Caco-2 (cell line): ENCODE measurements at places on chromosomes 5 and 9. TPM values are rescaled to one million over a fixed set of nuclear protein-coding genes. Genes with fewer than 3 reads are reported as not detected.
A peak's percentile ranks its signal among the peaks of the same experiment; 100 is the strongest.

- DNase-seq, result no peak
Measured at GRCh38 chr5:160458806-160459800, 37.4 kb downstream of the PTTG1 start.

DNA sequence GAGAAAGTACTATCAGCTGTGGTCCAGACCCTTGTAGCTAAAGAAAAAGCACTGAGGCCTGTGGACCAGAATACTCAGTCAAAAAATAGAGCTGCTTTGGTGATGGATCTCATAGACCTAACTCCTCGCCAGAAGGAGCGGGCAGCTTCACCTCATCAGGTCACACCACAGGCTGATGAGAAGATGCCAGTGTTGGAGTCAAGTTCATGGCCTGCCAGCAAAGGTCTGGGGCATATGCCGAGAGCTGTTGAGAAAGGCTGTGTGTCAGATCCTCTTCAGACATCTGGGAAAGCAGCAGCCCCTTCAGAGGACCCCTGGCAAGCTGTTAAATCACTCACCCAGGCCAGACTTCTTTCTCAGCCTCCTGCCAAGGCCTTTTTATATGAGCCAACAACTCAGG, 8.9 kb downstream of the RAB24 start:
- DNase-seq, result no peak

- DNase-seq, result no peak
Measured at GRCh38 chr9:33446240-33446945, 1.0 kb downstream of the AQP3 start.

DNA sequence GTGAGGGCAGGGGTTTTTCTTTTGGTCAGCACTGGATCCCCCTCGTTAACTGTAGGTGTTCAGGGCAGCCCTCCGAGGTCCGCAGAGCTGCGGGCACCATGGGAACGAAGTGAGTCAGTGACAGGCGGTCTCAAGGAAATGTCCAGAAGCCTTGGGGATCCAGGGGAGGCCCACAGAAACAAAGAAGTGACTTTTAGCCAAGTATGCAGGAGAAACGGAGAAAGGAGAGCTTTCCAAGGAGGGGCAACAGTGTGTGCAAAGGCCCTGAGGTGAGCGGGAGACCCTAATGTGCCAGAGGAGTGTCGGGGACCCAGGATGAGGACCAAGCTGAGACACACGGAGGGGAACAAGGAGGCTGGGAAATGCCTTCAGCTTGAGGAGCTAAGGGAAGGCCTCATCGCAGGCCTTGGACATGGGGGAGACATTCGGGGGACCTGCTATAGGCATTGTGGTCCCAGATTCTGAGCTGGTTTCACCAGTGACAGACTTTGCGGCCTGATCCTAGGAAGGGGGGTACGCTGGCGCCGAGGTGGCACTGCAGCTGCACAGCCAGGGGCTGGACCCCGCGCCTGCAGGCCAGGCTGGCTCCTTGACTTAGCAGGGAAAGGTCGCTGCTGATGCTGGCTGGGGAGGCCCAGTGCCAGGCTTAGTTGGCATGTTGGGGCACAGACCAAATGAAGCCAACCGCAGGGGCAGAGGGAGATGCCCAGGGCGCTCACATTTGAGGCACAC, 3.3 kb downstream of the LTC4S start:
- DNase-seq, result no peak

DNA sequence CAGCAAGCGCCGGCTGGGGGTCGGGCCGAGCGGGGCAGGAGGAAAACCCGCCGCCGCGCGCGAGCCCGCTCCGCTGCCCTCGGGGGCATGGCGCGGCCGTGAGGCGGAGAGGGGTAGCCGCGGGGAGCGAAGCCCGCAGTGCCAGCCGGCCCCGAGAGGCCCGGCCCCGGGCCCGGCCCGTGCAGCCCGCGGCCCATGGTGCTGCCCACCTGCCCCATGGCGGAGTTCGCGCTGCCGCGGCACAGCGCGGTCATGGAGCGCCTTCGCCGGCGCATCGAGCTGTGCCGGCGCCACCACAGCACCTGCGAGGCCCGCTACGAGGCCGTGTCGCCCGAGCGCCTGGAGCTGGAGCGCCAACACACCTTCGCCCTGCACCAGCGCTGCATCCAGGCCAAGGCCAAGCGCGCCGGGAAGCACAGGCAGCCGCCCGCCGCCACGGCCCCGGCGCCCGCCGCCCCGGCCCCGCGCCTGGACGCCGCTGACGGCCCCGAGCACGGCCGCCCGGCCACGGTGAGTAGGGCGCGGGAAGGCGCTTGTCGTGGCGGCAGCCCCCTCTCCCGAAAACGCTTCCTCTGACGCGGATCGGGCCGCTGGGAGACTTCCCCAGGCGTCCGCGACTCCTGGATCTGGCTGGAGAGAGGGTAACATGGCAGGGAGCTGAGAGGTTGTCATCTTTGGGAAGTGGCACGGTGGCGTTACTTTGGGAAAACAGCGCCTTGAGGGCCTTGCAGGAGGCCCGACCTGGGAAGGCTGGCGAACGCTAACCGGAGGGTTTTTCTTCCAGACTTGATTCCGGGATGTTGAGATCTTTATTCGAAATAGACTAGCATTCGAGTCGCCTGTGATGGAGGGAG, 523 bp downstream of the MAML1 start:
- peak; percentile 55 for DNase-seq

GRCh38 chr9:105656131-105656921, 5.9 kb upstream of the TAL2 start:
- peak; percentile 74 for DNase-seq

DNA sequence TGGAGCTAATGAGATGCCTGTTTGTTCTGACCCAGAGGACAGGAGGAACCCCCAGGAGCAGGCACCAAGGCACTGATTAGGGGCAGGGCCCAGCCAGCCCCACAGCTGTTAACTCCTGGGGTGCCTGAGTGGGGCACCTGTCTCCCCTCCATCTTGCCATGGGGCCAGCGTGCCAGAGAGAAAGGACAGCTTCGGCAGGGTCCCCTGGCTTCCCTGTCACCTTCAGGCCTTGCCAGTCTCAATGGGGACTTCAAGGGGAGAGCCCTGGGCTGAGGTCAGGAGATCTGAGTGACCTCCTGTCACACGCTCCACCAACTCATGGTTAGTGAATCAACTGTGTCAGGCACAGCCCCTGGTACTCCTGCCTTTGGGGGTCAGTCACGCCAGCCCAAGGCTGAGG, 152.7 kb upstream of the MVB12B start:
- DNase-seq, result no peak

- no peak for DNase-seq
Measured at GRCh38 chr5:169126481-169127021, 174.4 kb downstream of the SLIT3 start.

- DNase-seq, result no peak
Measured at GRCh38 chr9:125549465-125549871, 157.5 kb downstream of the MAPKAP1 start.

DNA sequence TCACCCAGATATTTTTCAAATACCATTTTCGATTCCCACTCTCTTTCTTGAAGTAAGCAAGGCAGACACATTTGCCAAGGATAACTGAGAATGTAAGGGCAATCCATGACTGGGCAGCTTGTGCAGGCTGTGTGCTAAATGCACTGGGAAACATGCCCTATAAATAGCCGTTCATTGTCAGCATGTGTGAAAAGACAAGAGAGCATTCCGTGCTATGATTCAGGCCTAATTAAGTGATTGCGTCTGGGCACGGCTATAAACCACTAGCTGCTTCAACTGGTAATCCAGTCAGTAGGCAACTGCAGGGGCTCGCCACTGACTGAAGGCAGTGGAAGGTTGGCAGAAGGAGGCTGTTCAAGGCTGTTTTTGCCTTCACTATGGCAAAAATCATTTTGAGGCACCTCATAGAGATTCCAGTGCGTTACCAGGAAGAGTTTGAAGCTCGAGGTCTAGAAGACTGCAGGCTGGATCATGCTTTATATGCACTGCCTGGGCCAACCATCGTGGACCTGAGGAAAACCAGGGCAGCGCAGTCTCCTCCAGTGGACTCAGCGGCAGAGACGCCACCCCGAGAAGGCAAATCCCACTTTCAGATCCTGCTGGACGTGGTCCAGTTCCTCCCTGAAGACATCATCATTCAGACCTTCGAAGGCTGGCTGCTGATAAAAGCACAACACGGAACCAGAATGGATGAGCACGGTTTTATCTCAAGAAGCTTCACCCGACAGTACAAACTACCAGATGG, at the start of gene HSPB3:
Gene HSPB3 (plus strand): TSS at position 287 of the 745 bp plus-strand sequence. CDS start 91 bp downstream, at position 378.
- DNase-seq, result no peak

- DNase-seq, result no peak
Measured at GRCh38 chr5:97098922-97099321, 43.5 kb downstream of the LIX1 start.

DNA sequence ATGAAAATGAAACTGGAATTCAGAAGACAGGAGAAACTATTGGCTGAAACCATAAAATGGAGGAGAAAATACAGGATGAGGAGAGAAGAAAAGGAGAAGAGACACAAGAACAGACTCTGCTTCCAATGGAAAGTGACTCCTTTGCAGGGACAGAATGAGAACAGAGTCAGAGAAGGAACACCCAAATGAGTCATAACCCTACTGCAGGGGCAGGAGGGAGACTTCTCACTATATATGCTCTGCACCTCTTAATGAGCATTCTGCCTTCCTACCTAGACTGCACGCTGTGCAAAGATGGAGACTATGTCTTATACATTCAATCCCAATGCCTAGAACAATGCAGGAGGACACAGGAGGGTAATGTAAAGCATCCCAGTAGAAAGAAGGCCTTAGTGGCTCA, 2.1 kb downstream of the SAXO1 start:
- DNase-seq, result no peak

GRCh38 chr5:115417076-115417475, 120.6 kb upstream of the CCDC112 start:
- no peak for DNase-seq

DNA sequence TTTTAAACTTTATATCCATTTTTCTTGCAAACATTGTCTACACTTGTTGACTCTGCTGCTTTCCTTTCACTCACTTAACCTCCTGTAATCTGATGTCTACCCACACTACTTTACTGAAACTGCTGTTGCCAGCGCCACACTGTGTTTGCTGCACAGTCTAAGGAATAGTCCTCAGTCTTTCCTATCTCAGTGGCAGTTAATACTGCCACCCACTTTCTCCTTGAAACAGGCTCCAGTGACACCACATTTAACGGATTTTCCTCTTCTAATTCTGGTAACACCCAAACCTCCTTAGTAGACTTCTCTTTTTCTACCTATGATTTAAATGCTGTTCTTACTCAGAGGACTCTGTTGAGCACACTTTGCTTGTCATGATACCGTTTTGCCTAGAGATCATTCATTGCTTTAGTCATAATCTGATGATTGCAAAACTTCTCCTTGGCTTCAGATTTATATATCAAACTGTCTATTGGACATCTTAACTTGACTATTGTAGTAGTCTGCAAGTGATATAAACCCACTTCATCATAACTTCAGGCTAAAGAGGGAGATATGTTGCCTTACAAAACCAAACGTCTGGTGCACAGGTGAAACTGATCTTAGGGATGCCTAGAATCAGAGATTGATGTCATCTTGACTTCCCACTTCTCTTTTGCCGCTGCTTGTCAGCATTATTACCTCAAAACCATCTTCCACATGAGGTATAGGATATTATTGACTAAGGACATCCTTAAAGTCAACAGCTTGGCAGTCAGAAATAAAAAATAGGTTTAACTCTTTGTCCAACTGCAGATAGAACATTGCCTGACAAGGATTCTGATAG, 94.1 kb downstream of the CDC42SE2 start:
- no peak for DNase-seq

DNA sequence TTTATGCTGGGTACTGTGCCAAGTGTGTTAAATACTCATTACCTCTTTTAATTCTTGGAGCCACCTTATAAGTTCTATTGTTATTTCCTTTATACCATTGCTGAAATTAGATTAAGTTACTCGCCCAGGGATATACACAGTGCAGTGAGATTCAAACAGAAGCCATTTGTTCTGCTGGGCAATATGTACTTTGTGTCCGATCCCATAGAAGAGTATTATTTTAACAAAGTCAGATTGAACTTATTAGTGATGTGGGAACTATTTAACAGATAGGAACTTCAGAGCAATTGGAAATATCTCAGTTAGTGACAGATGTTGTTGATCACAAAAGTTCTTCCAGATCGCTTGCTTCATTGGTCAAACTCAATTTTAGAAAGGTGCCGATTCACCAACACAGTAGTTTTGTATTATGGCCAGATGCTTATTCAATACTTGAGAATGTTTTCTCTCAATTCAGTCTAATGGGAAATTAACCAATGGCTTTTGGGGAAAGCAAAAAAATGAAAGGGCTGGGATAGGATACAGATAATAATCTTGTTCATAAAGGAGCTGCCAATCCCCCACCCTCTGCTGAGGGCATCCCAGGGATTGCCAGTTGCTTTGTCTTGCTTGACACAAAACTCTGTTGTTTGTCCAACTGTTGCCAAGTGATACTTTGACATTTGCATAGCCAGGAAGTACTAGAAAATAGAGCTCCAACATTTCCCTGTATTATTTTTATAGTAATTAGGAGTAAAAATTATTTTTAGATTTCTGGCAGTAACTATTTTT, 94.8 kb upstream of the SEMA6A start:
- no peak for DNase-seq

- DNase-seq, result no peak
Measured at GRCh38 chr9:126611193-126611591, 2.5 kb upstream of the LMX1B start.

DNA sequence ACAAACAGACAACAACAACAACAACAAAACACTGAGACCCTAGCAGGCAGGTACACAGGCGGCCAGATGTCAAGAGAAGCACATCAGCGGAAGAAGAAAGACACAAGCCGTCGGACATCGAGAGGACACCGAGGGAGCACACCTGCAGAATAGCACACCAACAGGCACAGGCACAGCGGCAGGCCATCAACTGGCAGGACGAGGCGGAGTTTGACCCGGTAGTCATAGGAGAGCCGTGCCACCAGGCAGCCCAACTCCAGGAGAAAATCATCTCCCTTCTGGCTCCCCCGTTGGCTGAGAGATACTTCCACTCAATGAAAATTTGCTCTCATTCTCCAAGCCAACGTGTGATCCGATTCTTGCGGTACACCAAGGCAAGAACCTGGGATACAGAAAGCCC, 352.1 kb upstream of the IZUMO3 start:
- DNase-seq, result no peak

DNA sequence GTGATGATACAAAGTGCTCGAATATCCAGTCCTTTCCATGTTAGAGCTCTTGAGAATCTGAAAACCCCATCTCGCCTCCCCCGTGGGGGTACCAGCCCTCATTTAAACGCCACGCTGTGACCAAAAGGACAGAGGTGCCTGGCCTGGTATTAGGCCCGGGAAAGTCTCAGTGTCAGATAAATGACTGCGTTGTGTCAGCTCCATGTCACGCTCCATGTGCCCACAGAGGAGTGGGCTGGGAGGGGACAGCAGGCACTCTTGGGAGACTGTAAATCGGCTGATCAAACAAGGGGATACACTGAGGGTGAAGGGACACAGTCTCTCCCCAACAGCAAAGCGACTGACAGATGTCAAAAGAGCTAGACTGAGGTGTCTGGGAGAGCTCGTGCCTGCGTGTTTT, 65.7 kb upstream of the ECM2 start:
- no peak for DNase-seq

The PCDHAC1 gene
- total RNA-seq, result not detected in 2 replicates

The TSSK1B gene
- not detected in 2 replicates for total RNA-seq

The PCDHGA6 gene
- 0.49 and 0.79 TPM in 2 replicates for total RNA-seq

The IARS1 gene
- total RNA-seq, result 127 and 138 TPM in 2 replicates

The HDAC3 gene
- total RNA-seq, result 73.0 and 74.5 TPM in 2 replicates

The EDIL3 gene
- total RNA-seq, result 0.28 TPM in 1 of 2 replicates, not detected in the other

The TAF1L gene
- total RNA-seq, result not detected in 2 replicates

The PCDHA12 gene
- not detected in 2 replicates for total RNA-seq
